Activated CD8-positive, alpha-beta T cell treated with anti-CD3 and anti-CD28 coated beads, Interleukin-2, amount 10 ng/mL, durations not matched to agents 7 days and 5 days (primary cell): ENCODE measurements at places on chromosomes 3 and 15. TPM values are rescaled to one million over a fixed set of nuclear protein-coding genes. Genes with fewer than 3 reads are reported as not detected.

DNA sequence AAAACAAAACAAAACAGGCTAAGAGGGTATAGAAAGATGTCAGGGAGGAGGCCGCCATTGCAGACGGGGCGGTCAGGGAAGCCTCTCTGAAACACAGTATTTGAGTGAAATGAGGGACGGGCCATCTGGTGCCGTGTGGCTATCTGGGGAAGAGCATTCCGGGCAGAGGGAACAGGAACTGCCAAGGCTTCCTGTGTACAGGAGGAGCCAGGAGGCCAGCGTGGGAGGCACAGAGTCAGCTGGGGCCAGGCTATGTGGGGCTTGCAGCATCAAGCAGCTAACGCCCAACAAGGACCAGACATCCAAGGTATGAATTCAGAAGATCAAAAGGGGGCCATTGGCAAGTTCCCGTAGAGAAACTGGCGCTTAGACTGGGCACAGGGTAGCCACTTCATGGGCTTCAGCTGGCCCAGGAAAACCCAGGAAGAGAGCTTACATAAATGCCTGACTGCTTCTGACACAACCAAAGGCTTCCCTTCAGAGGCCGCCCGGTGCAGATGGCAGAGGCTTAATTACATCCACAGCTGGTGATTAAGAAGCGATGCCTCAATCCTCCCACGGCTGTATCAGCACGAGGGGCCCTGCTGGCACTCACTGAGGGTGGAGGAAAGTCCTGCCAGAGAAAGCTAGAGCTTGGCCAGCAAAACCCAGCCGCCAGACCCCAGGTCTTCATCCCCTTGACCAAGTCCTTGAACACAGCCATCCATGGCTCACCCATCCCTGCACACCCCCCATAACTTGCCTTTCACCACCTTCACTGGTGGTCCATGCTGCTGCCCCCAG lies 144.9 kb downstream of the MEGF11 start:
- H3K27ac ChIP-seq, result no peak overlapping the region
- H3K36me3 ChIP-seq, result no peaks in the 10 kb centered on the region
- no peak for DNase-seq
- no peak overlapping the region for H3K4me3 ChIP-seq
- H3K4me1 ChIP-seq, result no peaks in the 10 kb centered on the region
- H3K27me3 ChIP-seq, result peaks cover 18% of the 10 kb centered on the region

GRCh38 chr3:66076861-66077470 lies 38.2 kb upstream of the MAGI1 start:
- DNase-seq, result no peak
- no peaks in the 10 kb centered on the region for H3K4me1 ChIP-seq
- no peak overlapping the region for H3K27ac ChIP-seq
- no peak overlapping the region for H3K4me3 ChIP-seq

DNA sequence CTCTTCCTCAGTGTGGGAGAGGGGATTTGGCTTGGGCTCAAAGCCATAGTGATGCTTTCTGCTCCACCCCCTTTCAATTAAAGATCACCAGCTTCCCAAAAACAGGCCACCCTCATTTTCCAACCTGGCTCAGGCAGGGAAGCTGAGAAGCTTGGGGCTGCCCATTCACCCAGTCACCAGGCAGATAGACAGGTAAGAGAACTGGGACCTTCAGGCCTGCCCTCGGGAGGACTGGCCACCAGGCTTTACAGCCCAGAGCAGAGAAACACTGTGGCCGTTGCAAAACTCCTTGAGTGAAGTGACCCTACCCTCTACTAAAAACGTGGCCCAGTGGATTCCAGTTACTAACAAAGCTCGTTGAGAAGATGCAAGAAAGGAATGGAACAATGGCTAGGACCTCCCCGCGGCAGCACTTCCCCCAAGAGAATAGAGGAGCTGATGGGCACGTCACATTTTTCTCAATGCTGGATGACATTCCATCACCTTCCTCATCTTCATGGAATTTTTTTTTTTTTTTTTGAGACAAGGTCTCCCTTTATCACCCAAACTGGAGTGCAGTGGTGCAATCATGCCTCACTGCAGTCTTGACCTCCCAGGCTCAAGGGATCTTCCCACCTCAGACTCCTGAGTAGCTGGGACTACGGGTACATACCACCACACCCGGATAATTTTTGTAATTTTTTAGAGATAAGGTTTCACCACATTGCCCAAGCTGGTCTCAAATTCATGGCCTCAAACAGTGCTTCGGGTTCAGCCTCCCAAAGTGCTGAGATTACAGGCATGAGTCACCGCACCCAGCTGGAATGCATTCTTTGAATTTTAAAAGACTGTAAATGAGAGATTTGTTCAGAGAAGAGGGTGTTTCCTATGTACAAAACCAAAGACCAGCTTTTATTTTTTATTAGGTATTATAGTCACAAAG lies 37.9 kb downstream of the LIPC start:
- H3K36me3 ChIP-seq, result peaks cover 35% of the 10 kb centered on the region
- H3K4me3 ChIP-seq, result no peak overlapping the region
- no peak overlapping the region for H3K27ac ChIP-seq
- peaks cover 62% of the 10 kb centered on the region for H3K4me1 ChIP-seq
- no peaks in the 10 kb centered on the region for H3K27me3 ChIP-seq

- peak overlapping the region; percentile 89 for H3K27ac ChIP-seq
- DNase-seq, result no peak
- H3K36me3 ChIP-seq, result peaks cover 43% of the 10 kb centered on the region
- peaks cover 65% of the 10 kb centered on the region for H3K4me1 ChIP-seq
- H3K4me3 ChIP-seq, result peak overlapping the region; percentile 95
Measured at GRCh38 chr3:69085168-69085832, 563 bp downstream of the ARL6IP5 start.

Gene ITGA11
- 0.18 TPM for total RNA-seq

Gene PSTPIP1
- total RNA-seq, result 212 TPM

Gene NMB
- total RNA-seq, result 3.3 TPM
